Camera-type eye (tissue), 1 donor: ENCODE measurements at places on chromosomes 6 and 20. TPM values are rescaled to one million over a fixed set of nuclear protein-coding genes. Genes with fewer than 3 reads are reported as not detected.

IMPG1 gene
- 68.0 TPM for total RNA-seq

MEP1A gene
- total RNA-seq, result not detected

C4A gene
- 29.9 TPM for total RNA-seq

LBP gene
- total RNA-seq, result not detected

SEL1L2 gene
- total RNA-seq, result 0.60 TPM

GDAP1L1 gene
- total RNA-seq, result 13.6 TPM

ECT2L gene
- not detected for total RNA-seq

EPPIN gene
- total RNA-seq, result not detected

SLPI gene
- total RNA-seq, result 61.1 TPM

GMPR gene
- 13.1 TPM for total RNA-seq

FOXF2 gene
- total RNA-seq, result 18.0 TPM

RIMS1 gene
- 56.7 TPM for total RNA-seq

RIMS4 gene
- total RNA-seq, result 12.0 TPM

FHL5 gene
- total RNA-seq, result 0.60 TPM

LYRM4 gene
- 25.1 TPM for total RNA-seq

FAM217B gene
- total RNA-seq, result 14.7 TPM

FAM217A gene
- not detected for total RNA-seq

DEFB125 gene
- 1.4 TPM for total RNA-seq

PTCHD4 gene
- total RNA-seq, result 10.0 TPM

HLA-DQB2 gene
- not detected for total RNA-seq

PARD6B gene
- total RNA-seq, result 31.1 TPM

FAM162B gene
- 5.6 TPM for total RNA-seq

ARID1B gene
- 216 TPM for total RNA-seq

DEF6 gene
- total RNA-seq, result 7.1 TPM
